CD8-positive, alpha-beta T cell (primary cell): ENCODE measurements at places on chromosomes 3 and 15.

- DNase-seq = no peak
These were observed 74.4 kb downstream of the DHX30 start for GRCh38 chr3:47877290-47877689.

DNA sequence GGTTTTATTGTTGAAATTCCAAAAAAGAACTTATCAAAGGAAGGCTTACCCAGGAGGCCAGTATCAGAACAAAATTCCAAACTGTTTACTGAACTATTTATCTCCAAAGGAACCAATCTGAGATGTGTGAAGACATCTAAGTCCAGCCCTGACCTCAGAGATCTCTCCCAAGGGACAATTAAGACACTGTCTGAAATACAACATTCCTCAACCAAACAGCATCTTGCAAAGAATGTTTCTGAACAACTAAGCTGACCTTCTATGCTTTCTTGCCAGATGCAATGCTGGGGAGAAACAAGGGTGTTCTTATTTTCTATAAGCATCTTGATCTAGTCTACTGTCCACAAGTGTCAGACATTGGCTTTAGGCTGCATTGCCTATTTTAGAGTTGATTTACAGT is 13.6 kb downstream of the PDZRN3 start:
- DNase-seq = no peak

GRCh38 chr15:89707577-89707976 is 17.0 kb downstream of the WDR93 start:
- no peak for DNase-seq

DNA sequence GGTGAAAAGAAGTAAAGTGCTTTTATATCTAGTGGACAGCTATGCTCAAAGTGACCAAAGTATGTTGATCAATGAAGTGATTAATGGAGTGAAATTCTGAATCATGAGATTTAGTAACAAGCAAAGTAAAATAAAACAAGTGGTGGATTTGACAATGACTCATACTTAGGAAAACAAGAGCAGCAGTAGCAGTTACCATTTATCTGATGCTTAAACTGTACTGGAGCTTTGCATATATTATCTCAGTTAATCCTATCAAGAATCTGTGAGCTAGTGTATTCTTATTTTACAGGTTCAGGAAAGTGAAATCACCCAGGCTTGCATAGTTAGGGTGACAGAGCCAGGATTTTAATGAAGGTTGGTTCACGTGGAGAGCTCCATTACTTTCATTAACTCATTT is 50.6 kb upstream of the SPATA16 start:
- no peak for DNase-seq
